Stimulated activated naive CD4-positive, alpha-beta T cell treated with Interleukin-2 at 50 U/mL for 16 hours (primary cell): ENCODE measurements at places on chromosomes 1 and 21.

GRCh38 chr21:25421321-25422028 lies 185.8 kb downstream of the MRPL39 start:
- peak; percentile 57 for DNase-seq

- no peak for DNase-seq
Observed at GRCh38 chr1:102733491-102734236, 374.7 kb downstream of the COL11A1 start.

DNA sequence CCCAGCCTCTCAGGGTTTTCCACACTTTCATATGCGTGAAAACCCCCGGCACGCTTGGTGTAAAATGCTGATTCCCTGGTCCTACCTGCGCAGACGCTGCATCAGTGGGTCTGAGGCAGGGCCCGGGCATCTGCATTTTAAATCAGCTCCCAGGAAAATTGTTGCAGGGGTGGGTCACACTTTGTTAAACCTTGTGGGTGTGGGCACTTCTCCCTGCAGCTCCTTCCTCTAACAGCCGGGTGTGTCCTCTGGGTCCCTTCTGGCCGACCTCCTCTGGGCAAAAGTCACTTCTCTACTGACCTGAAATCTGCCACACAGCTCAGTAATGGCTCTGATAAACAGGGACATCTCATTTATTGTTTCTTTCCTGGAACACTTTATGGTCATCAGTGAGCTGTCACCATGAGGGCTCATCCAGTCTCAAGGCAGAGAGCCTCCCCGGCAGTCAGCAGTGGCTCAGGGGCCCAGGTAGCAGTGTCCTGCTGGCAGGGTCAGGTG lies 52.8 kb upstream of the TMPRSS2 start:
- no peak for DNase-seq

GRCh38 chr1:101723415-101723814 lies 273.3 kb downstream of the OLFM3 start:
- DNase-seq = no peak

DNA sequence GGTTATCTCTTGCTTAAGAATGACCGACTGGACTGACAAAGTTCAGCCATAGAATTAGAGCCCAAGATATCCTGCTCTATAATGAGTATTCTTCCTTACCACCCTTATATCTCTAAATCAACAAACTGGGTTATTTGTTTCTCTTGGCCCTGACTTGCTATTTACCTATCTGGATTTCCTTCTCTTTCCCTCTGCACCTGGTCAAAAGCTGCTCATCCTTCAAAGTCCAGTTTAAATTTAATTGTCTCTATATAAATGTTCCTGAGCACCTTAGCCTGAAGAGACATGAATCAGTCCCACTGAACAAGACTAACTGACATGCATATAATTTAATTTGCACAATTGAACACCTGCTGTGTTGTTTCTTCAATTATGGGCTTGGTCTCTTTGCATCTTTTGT lies 127.1 kb upstream of the KCNJ15 start:
- no peak for DNase-seq

DNA sequence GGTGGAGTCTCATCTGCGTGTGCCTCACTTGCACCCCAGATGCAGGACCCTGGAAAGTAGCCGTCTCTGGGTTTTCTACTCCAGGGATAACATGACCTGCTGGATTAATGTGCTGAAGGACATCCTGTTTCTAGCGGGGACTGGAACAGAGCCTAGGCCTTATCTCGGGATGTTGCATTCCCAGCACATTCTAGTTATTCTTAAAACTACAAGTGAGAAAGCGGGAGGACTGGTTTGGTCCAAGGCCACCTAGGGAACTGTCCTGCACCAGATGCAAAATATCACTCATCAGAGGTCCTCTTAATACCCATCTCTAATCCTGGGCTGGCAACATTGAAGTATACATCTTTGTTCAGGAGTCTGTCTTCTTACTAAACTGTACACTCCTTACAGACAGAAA lies 179.9 kb downstream of the ZC3H11B start:
- DNase-seq = no peak

- DNase-seq = no peak
Observed at GRCh38 chr1:107263291-107263915, 122.6 kb downstream of the NTNG1 start.

DNA sequence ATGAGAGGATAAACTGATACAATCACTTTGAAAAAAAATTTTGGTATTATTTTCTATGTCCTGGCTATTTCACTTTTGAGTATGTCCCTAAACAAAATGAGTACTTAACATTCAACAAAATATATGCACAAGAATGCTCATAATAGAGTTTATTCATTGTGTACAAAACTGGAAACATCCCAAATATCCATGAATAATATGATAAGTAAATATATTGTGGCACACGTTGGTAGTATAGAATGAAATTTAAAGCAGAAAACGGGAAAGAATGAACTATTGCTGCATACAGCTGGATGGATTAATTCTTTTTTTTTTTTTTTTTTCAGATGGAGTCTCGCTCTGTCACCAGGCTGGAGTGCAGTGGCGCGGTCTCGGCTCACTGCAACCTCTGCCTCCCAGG lies 725.2 kb downstream of the LTN1 start:
- no peak for DNase-seq

DNA sequence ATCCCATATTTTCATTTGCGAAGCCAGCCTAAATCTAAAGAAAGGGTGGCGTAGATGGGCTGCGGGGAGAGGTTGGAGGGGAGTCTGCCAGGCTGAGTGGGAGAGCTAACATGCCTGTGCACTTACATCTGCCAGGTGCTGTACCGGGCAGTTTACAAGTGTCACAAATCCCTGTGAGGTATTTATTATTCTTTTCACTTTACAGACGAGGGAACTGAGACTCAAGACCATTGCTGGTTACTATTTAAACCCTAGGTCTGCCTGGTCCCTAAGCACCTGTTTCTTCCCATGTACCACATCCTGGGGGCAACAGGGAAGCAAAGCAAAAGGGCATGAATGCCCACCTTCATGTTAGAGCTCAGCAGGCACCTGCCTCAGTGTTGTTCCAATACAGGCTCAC lies 19.4 kb upstream of the EFNA1 start:
- DNase-seq = no peak
